Suprapubic skin (tissue), 4 donors: ENCODE measurements at places on chromosomes 3 and 15.

- DNase-seq, result no peak
Observed at GRCh38 chr3:168876346-168877035, 780.8 kb upstream of the GOLIM4 start.

- DNase-seq, result no peak
Observed at GRCh38 chr3:143070977-143071551, 48.5 kb upstream of the CHST2 start.

GRCh38 chr15:69906256-69907185, 191.2 kb downstream of the TLE3 start:
- no peak for DNase-seq

GRCh38 chr3:60064210-60065178, 1014.7 kb upstream of the CFAP20DC start:
- no peak for DNase-seq

- no peak for DNase-seq
Observed at GRCh38 chr15:87362531-87362930, 894.0 kb downstream of the NTRK3 start.

DNA sequence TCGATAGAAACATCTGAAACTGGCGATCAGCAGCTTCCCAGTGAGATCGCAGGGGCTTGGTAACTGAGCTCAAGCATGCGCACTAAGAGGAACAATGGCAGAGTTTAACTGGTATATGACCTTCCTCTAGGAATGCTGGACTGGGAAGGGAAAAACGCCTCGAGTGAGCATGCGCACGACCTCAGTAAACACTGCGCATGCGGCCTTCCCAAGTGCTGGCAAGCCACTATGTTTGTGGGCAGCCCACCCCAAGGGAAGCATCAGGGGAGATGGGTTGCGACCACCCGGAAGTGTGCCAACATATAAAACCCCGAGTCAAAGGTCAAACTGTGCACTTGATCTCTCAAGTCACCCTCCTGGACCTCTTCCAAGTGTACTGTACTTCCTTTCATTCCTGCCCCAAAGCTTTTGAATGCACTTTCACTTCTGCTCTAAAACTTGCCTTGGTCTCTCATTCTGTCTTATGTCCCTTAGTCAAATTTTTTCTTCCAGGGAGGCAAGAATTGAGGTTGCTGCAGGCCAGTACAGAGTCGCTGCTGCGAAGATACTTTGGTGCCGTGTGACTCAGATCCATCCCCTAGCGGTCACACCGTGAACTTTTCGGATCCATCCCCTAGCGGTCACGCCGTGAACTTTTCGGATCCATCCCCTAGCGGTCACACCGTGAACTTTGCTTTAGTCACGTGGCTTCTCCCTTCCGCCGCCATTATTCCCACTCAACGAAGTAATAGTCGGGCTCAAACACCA, 243.3 kb downstream of the FAM43A start:
- no peak for DNase-seq

GRCh38 chr15:80798911-80799310, 19.7 kb downstream of the CEMIP start:
- DNase-seq, result no peak

GRCh38 chr3:64496786-64497490, 190.9 kb downstream of the ADAMTS9 start:
- no peak for DNase-seq

DNA sequence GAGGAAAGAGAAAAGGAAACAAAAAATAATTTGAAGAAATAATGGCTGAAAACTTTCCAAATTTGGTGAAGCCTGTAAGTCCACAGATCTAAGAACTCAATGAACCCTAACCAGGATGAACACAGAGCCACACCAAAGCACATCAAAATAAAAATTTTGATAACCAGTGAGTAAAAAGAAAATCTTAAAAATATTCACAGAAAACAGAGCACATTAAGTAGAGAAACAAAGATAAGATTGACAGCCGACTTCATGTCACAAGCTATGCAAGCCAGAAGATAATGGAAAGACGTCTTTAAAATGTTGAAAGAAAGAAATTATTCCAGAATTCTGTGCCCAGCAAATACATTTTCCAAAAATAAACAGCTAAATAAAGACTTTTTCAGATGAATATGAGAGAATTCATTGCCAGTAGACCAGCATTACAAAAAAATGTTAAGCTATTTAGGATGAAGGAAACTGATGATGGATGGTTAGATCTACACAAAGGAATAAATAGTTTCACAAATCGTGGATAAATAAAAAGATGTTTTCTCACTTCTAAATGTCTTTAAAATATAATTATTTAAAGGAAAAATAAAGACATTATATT, 140.2 kb upstream of the SKOR1 start:
- DNase-seq, result no peak

GRCh38 chr15:71291723-71292122, 176.5 kb downstream of the THSD4 start:
- DNase-seq, result no peak

DNA sequence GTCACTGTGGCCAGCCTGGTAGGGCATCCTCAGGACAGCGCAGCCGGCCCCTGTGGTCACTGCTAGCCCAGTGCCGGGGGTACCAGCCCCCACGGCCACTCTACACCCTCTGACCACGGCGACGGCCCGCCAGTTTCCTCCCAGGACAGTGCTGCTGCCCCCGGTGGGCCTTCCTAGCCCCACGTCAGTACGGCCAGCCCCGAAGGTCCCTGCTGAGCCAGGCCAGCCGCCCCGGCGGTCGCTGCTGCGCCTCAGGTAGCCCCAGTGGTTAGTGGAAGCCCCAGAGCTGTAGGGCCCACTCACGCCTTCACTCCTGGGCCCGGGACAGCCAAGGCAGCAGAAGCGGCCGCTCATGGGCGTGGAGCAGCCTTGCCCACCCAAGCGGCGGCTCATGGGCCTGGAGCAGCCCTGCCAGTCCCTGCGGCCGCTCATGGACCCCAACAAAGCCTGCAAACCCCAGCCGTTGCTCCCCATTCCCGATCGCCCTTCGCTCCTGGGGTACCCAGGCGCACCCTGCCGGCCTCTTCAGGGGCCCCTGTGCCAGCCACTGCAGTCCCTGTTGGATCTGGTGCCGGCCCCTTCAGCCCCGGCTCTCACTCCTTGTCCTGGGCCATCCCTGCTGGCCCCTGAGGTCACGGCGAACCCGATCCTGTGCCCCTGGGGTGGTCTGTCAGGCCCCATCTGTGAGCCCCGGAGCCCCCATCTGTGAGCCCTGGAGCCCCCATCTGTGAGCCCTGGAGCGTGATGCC, 9.5 kb upstream of the ROPN1B start:
- no peak for DNase-seq

- DNase-seq, result no peak
Observed at GRCh38 chr3:14489641-14490040, 50.5 kb downstream of the GRIP2 start.

GRCh38 chr15:92385096-92385495, 8.6 kb upstream of the ST8SIA2 start:
- no peak for DNase-seq

GRCh38 chr3:176879710-176880109, 317.6 kb downstream of the TBL1XR1 start:
- DNase-seq, result no peak

- no peak for DNase-seq
Observed at GRCh38 chr15:69320977-69321554, 22.4 kb downstream of the PAQR5 start.

GRCh38 chr3:189792046-189792929, 161.1 kb downstream of the TP63 start:
- no peak for DNase-seq

DNA sequence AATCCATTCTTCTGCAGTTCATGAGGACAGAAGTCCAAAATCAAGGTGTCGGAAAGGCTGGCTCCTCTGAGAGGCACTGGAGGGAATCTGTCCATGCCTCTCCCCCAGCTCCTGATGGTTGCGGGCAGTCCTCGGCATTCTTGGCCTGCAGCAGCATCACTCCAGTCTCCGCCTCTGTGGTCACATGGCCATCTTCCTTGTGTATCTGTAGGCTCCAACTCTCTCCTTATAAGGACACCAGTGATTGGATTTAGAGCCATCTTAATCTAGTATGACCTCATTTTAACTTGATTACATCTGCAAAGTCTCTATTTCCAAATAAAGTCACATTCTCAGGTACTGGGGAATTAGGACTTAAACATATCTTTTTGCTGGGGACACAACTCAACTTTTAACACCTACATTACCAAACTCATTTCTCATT, 56.0 kb upstream of the FLNB start:
- DNase-seq, result peak; percentile 74

DNA sequence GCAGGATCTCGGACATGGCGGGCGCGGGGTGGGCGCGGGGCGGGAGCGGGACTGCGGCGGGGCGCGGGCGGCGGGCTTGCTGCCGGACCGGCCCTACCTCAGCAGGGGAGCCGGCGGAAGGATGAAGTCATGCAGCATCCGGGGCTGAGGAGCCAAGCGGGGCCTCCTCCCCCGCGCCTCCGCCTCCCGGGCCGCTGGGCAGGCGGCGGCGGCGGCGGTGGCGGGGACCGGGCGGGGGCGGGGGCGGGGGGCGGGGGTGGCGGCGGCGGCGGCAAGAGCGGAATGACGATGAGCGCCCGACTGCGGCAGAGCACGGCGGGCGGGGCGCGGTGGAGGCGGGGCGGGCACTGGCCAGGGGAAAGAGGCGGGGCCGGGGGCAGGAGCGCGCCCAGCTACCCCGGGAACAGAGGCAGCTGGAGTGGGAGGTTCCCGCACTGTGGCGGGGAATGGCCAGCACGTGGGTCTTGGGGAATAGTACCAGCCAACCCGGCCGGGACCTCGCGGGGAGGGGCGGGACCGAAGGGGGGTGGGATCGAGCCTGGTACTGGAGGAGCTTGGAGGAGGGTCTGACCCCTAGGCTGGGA, at the start of gene CAMK2N2:
CAMK2N2 (minus strand) TSS at position 284 of the 584 bp plus-strand sequence; CDS start at position 16, 268 bp downstream.
- no peak for DNase-seq

DNA sequence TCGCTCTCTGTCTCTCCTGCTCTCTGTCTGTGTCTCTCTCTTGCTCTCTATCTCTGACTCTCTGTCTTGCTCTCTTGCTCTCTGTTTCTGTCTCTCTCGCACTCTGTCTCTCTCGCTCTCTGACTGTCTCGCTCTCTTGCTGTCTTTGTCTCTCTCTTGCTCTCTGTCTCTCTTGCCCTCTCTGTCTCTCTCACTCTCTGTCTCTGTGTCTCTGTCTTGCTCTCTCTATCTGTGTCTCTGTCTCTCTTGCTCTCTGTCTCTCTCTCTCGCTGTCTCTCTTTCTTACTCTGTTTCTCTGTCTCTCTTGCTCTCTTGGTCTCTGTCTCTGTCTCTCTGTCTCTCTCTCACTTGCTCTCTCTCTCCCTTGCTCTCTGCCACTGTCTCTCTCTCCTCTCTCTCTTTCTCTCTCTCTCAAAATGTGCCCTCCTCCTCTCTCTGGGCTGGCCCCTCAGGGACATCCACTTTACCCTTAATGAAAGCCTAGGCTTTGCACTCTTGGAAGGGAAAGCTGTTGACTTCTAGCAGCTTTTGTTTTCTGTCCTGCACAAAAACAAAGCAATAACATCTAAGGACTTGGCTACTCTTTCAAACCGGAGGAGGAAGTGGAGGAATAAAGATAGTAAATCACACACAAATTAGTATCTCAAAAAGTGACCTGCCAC, 73.9 kb upstream of the NR2E3 start:
- no peak for DNase-seq

DNA sequence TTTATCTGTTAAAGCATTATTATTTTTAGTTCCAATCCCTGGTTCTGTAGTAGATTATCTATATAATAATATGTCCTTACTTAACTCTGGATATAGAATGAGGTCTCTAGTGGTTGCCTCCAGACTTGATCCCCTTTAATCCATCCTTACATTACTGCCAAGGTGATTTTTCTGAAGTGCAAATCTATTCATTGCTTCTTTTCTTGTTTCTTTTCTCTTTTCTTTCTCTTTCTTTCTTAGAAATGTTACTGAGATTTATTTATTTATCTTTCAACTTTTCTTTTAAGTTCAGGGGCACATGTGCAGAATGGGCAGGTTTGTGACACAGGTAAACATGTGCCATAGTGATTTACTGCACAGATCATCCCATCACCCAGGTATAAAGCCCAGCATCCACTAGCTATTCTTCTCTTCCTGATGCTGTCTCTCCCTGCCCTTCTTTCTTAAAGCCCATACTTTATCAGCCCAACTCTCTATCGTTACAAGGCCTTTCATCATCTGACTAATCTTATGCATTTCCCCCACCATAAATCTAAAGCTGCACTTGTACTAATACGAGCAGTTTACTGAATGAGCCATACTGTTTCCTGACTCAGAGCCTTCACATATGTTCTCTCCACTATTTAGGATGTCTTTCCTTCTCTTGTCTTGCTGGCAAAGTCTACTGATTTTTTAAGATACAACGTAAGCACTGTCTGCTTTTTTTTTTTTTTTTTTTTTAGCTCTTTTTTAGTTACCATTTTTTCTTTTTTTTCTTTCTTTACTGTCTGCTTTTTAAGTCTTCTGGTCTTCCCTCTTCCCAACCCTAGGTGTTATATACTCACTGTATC, 4.6 kb downstream of the GLCE start:
- DNase-seq, result no peak

DNA sequence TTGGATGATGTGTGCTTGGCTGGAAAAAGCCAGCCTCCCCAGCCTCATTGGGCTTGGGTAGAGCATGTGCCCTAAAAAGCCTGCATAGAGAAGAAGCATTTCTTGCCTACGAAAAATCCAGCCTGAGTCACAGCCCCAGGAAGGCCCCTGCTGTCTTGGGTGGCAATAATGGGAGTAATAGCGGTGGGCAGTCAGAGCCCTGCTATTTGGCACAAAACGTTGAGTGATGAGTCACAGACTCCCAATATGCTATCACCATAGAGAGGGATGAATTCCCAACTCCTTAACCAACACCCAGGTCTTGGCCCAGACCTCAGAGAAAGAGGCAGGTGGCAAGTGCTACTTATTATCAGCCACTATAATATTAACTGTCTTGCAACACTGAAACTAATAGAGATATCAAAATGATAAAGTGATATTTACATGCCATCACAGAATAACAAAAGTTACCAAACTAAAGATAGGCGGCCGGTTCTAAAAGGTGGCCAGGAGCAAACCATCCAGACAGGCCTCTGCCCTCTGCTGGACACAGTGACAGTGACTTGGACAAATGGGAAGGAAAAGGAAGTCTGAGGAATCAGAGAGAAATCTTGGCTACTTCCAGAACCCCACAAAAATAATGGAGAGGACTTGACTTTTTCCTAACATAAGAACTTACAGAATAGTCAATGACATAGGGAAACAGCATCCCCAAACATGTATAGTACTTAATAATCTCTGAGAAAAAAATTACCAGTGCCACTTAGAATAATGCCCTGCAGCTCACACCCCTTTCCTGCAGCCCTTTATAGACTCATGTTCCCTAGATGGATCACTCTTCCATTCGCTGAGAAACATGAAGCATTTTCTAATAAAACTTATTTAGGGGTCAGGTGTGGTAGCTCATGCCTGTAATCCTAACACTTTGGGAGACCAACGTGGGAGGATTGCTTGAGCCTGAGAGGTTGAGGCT, 51.9 kb upstream of the MUC13 start:
- DNase-seq, result no peak

GRCh38 chr3:195163719-195164572, 107.0 kb downstream of the XXYLT1 start:
- no peak for DNase-seq

DNA sequence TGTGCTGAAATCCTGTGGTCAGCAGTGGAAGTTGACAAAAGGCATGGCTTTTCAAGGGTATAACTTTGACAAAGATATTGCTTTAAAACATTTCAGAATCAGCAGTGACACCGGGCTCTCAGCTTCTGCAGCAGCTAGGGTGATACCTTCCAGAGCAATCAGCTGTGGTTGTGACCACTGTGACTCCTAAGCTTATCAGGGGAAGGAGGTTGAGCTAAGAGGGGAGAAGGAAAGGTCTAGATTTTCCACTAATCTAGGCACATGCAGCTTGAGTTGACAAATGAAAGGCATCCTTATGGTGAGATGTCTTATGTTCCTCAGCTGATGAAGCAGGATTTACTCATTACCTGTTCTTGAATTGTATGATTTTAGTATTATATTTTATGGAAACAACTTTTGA, 16.3 kb upstream of the LRRFIP2 start:
- no peak for DNase-seq

- no peak for DNase-seq
Observed at GRCh38 chr3:185207931-185208746, 45.7 kb downstream of the EHHADH start.
